ENCODE measurements at places on chromosomes 5 and 9. TPM values are rescaled to one million over a fixed set of nuclear protein-coding genes. Genes with fewer than 3 reads are reported as not detected.
A peak's percentile ranks its signal among the peaks of the same experiment; 100 is the strongest.

DNA sequence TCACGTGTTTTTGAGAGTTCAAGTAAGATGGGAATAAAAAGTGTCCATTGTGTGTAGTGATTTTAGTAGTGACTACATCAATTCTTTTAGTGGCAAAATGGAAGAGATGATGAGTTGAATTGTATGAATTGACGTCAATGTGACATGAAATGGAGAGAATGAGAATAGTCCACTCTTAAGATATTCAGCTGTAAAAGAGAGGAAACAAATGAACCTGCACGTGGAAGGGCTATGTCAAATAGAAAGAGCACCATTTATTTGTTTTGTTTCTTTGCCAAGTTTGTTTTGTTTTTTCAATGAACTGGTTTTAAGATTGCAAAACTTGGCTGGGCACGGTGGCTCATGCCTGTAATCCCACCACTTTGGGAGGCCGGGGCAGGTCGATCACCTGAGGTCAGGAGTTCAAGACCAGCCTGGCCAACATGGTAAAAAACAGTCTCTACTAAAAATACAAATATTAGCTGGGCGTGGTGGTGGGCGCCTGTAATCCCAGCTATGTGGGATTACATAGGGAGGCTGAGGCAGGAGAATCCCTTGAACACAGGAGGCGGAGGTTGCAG lies 453.8 kb downstream of the TAF11L14 start:
- no peak for DNase-seq

DNA sequence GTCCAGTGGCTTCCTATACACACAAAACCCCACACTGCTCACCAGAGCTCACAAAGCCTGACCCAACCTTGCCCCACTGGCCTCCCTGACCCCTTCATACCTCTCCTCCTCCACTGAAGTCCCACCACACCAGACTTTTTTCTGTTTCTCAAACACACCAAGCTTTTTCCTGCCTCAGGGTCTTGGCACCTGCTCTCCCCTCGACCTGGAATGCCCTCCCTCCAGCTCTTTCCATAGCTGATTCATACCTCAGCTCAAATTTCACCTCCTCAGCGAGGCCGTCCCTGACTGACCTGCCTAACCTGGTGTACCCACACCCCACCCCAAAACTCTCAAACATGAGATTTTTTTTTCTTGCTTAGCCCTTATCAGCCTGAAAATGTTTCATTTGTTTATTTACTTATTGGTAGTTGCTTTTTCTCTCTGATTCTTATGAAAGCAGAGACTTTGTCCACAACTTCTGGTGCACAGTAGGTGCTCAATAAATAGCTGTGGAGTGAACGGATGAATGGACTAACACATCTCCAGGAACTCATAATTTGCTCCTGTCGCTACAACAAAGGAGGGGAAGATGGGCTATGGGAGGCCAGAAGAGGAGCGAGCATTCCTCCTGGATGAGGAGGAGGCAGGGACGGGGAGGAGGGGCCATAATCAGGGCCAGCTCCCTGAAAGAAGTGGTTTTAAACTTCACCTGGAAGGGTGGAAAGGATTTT lies 84.3 kb downstream of the SH3TC2 start:
- DNase-seq, result no peak

DNA sequence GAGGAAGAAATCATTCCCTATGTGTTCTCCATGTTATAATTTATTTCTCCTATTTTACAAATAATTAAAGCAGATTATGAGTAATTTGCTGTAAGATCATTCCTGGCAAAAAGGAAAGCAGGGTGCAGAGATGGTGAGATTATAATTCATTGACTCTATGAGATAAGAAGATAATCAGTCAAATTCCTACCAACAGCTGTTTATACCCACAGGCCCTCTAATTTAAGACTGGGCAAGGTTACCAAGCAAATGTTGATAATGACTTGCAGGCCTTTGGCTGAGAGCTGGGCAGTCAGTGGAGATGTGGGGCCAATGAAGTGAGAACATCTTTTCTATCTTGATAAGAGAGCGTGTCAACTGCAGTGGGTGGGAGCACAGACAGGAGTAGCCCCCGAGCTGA lies 222.7 kb downstream of the ICE1 start:
- no peak for DNase-seq

DNA sequence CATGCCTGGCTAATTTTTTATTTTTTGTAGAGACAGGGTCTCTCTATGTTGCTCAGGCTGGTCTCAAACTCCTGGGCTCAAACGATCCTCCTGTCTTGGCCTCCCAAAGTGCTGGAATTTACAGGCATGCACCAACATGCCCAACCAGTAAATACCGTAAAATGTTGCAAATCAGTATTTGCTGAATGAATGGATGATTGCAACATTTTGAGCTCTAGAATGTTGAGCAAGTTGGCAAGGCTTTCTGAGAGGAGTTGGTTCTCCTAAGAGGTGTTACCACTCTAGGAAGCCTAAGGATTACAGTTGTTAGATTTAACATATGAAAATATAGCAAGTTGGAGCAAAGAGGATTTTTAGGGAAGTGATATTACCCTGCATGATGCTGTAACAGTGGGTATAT lies 15.6 kb upstream of the DMXL1 start:
- DNase-seq, result no peak

The COX7C gene
- 1,557 TPM for total RNA-seq

The CTSV gene
- 0.21 TPM for total RNA-seq

DNA sequence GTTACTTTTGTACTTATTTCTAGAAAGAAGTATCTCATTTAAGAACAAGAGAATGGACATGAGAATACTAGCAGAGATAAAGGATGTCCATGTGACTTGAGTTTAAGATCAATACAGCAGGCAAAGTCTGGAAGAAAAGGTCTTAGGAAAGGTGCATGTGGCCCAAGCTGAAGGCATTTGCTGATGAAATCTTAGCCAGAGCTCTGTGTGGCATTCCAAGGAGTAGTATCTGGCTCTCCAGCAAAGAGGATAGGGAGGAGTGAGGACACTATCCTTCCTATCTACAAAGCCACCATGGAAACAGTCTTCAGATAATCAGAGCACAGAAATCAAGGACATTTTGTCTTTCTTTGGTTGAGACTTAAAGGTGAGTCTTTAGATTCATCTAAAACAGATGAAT lies 244.1 kb upstream of the RGMB start:
- DNase-seq, result no peak

The TDRD7 gene
- total RNA-seq, result 10.0 TPM

DNA sequence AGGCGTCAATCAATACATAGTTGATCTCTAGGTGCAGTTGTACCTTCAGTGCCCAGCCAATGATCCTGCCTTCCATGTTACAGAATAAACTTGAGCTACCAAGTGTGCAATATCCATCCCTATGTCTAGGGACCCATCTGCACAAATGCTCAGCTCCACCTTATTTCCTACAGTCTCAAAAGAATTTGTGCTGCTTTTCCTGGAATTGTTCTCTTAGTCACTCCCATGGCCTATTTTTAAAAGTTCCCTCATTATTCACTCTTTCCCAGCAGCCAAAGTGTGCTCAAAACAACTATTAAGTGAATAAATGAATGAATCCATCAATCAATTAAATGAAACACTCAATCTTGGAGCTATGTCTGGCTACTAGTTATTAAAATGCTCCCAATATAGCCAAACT lies 14.7 kb downstream of the LIX1 start:
- no peak for DNase-seq

The SKP2 gene
- total RNA-seq, result 5.9 TPM

DNA sequence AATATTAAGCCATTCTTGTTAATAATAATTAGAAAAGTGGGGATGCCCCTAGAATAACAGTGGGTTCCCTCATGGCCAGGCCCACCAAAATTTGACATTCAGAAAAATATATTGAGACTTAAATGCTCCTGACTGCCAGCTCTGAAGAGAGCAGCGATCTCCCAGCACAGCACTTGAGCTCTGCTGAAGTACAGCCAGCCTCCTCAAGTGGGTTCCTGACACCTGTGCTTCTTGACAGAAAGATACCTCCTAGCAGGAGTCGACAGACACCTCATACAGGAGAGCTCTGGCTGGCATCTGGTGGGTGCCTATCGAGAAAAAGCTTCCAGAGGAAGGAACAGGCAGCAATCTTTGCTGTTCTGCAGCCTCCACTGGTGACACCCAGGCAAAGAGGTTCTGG lies 261.5 kb downstream of the DTWD2 start:
- DNase-seq, result no peak

- no peak for DNase-seq
Measured at GRCh38 chr5:37665272-37665671, 174.6 kb downstream of the GDNF start.

The BTNL9 gene
- total RNA-seq, result 31.4 TPM

The PDCD1LG2 gene
- total RNA-seq, result 3.3 TPM

The FGF18 gene
- total RNA-seq, result 2.1 TPM

DNA sequence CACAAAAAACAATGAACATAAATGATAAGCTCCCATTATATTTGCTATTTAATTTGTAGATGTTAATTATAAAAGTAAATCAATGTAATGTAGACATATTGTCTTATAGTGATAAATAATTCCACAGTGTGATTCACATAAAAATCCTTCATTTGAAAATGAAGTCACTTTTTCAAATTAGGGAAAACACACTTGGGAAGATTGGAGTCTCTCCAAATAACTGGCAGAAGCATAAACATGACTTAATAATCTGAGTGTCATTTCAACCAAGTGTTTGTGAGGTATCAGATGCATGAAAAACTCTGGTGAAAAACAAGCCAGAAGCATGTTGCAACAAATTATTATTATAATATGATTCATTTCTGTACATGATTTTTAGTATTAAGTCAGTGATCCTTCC lies 102.2 kb downstream of the CETN3 start:
- no peak for DNase-seq

The LVRN gene
- 3.9 TPM for total RNA-seq

DNA sequence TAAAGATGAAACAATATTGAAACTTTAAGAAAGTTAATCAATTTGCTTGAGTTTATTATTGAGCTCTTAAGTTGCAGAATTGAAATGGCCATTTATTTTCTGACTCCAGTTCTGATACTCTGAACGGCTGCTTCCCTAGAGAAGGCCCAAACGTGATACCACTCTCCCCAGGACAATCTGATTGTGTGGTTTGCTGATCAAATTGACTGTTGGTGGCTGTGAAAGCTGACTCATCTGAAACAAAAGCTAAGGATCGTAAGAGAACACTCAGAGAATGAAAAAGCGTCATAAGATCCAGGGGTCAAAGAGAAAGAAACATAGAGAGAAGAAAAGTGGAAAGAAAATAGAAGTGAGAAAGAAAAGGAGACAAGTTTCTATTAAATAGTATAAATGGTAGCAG lies 147.2 kb downstream of the IZUMO3 start:
- no peak for DNase-seq

The CA9 gene
- 1.6 TPM for total RNA-seq

- no peak for DNase-seq
Measured at GRCh38 chr5:12910641-12911040, 1006.4 kb upstream of the CTNND2 start.

DNA sequence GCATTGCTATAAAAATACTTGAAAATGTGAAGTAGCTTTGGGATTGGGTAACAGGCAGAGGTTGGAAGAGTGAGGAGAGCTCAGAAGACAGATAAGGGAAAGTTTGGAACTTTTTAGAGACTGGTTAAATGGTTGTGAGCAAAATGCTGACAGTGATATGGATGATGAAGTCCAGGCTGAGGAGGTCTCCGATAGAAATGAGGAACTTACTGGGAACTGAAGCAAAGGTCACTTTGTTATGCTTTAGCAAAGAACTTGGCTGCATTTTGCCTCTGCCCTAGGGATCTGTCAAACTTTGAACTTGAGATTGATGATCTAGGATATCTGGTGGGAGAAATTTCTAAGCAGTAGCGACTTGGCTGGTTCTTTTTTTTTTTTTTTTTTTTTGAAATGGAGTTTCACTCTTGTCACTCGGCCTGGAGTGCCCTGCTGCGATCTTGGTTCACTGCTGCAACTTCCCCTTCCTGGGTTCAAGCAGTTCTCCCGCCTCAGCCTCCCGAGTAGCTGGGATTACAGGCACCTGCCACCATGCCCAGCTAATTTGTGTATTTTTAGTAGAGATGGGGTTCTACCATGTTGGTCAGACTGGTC lies 998.9 kb downstream of the TLE1 start:
- DNase-seq, result no peak

The LRRC70 gene
- 2.2 TPM for total RNA-seq

- no peak for DNase-seq
Measured at GRCh38 chr5:150706776-150707390, 6.0 kb upstream of the RBM22 start.

GRCh38 chr9:34072868-34073590 lies 24.3 kb upstream of the UBAP2 start:
- DNase-seq, result no peak

GRCh38 chr5:18098691-18099090 lies 464.4 kb downstream of the TAF11L14 start:
- no peak for DNase-seq

The STOM gene
- 194 TPM for total RNA-seq

DNA sequence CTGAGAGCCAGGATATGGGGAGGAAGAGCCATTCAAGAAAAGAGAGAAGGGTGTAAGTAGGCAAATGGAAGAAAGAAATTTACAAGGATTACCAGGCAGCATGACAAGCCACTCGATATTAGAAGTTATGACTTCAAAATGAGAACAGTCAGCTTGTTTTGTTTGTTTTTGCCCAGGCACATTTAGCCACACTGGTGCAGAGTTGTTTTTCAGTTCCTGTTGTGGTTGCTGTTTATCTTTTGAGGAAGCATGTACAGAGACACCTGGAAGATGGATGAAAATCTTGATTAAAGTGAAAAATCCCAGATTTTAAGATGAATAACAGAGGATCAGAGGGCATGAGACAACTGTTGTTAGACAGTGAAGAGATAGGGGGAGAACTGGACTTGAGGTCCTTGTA lies 199.1 kb downstream of the MTRR start:
- DNase-seq, result no peak

- no peak for DNase-seq
Measured at GRCh38 chr9:23850242-23850689, 24.2 kb upstream of the ELAVL2 start.

- DNase-seq, result no peak
Measured at GRCh38 chr5:155091063-155091648, 77.6 kb downstream of the KIF4B start.

- peak; percentile 26 for DNase-seq
Measured at GRCh38 chr9:110257097-110257841, 962 bp upstream of the TXN start.

GRCh38 chr5:144195448-144195847 lies 24.8 kb downstream of the KCTD16 start:
- no peak for DNase-seq

- no peak for DNase-seq
Measured at GRCh38 chr5:136232316-136232715, 39.4 kb upstream of the SMIM32 start.

DNA sequence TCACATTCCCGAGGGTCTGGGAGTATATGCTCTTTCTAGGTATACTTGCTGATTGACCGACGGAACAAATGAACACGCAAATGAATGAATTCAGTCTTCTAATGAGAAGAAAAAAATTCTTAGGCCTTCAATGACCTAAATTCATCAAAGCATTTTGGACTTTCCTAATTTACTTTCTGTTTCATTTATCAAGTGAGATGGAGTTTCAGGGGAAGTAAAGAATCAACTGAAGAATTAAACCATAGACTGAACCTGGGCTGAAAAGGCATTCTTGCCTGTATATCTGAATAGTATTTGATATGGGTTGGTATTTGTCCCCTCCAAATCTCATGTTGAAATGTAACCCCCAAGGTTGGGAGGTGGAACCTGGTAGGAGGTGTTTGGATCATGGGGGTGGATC lies 64.1 kb downstream of the ZFAND5 start:
- no peak for DNase-seq

The OLFM1 gene
- total RNA-seq, result 25.5 TPM

All from left cardiac atrium (tissue), 4 donors.